ENCODE measurements at places on chromosomes 7 and 10. TPM values are rescaled to one million over a fixed set of nuclear protein-coding genes. Genes with fewer than 3 reads are reported as not detected.

NME8 gene
- total RNA-seq: not detected

PAX4 gene
- total RNA-seq: not detected

STEAP2 gene
- 4.2 TPM for total RNA-seq

GPR37 gene
- 0.45 TPM for total RNA-seq

SLC29A3 gene
- total RNA-seq: 26.4 TPM

MACC1 gene
- total RNA-seq: not detected

PPIF gene
- total RNA-seq: 143 TPM

DOCK4 gene
- 4.0 TPM for total RNA-seq

PNLIPRP2 gene
- not detected for total RNA-seq

GRM8 gene
- not detected for total RNA-seq

ACSL5 gene
- total RNA-seq: 0.39 TPM

FOXI2 gene
- not detected for total RNA-seq

LMOD2 gene
- total RNA-seq: not detected

OR2A12 gene
- total RNA-seq: not detected

CLCN1 gene
- not detected for total RNA-seq

ZCCHC24 gene
- total RNA-seq: 4.0 TPM

TMEM196 gene
- not detected for total RNA-seq

HPS6 gene
- total RNA-seq: 20.8 TPM

TUBB8 gene
- not detected for total RNA-seq

PCLO gene
- 1.2 TPM for total RNA-seq

GDF10 gene
- not detected for total RNA-seq

FAM221A gene
- total RNA-seq: 0.60 TPM

CHN2 gene
- not detected for total RNA-seq

AKR1D1 gene
- not detected for total RNA-seq

FAM180A gene
- not detected for total RNA-seq

ELOVL3 gene
- 0.38 TPM for total RNA-seq

CYP17A1 gene
- total RNA-seq: not detected

All from A549 treated with ZK216348 at 1 μM for 4 hours (cell line).